ENCODE measurements at places on chromosomes 7 and 10. TPM values are rescaled to one million over a fixed set of nuclear protein-coding genes. Genes with fewer than 3 reads are reported as not detected.

The PLAU gene
- total RNA-seq, result 94.9 TPM

The ITGB1 gene
- 307 TPM for total RNA-seq

The PIP gene
- total RNA-seq, result not detected

The OPN1SW gene
- not detected for total RNA-seq

The OGDHL gene
- not detected for total RNA-seq

Data from PC-9 (cell line).